Hematopoietic multipotent progenitor cell treated with erythropoietin and hydrocortisone succinate and interleukin-3 and kit ligand, for 6 days (in vitro differentiated cells): ENCODE measurements at places on chromosomes 6 and 20.

DNA sequence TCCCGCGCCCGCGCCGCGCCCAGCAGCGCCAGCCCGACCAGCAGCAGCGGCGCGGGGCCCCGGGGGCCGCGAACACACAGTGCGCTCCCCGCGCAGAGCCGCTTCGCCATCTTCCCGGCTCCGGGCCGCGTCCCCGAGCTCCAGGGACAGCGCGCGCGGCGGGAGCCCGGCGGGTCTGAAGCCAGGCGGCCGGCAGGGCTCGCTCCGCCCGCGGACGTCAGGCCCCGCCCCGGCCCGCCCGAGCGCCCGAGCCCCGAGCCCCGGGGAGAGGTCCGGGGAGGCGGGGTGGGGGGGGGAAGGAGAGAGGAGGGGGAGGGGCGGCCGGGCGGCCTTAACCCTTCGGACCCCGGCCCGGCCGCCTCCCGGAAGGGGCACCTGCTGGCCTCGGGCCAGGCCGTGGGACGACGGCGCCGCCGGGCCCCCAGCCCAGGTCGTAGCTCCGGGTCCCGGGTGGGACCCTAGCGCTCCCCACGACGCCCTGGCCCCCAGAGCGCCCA, at the start of gene LAMA5:
TSS of gene LAMA5 (minus strand) at position 177 of the 497 bp plus-strand sequence. CDS start at position 110, 67 bp downstream.
- DNase-seq, result no peak

DNA sequence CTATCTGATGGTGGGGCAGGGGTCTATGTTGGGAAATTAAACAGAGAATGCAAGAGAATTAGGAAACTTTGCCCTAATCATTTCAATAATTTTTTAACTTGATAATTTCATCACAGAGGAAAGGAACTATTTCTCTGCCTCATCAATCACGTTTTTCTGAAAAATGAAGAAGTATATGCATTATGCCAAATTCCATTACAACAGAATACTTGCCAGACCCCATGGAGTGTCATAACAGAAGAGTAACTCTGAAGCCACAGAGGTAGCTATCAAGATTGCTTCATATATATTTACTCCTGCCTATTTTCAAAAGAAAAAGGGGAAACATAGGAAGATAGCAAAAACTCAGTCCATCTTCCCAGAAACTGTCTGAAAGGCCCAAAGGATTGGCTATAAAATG, 5.7 kb upstream of the USP49 start:
- no peak for DNase-seq

- DNase-seq, result no peak
Measured at GRCh38 chr6:10141746-10142443, 273.0 kb downstream of the TFAP2A start.

GRCh38 chr20:792248-792647, 23.9 kb upstream of the SLC52A3 start:
- no peak for DNase-seq

GRCh38 chr6:125363039-125363823, 61.5 kb upstream of the HDDC2 start:
- DNase-seq, result peak; percentile 23

GRCh38 chr6:126030045-126030444, 43.7 kb downstream of the TRMT11 start:
- DNase-seq, result no peak

- DNase-seq, result no peak
Measured at GRCh38 chr6:108452711-108453195, 108.0 kb upstream of the FOXO3 start.
